Stimulated activated naive B cell treated with anti-CD40 and anti-IgM and Interleukin-4, amounts not matched to agents 10 μg/mL and 1 μg/mL and 100 μg/mL, for 72 hours (primary cell): ENCODE measurements at places on chromosomes 16 and 17.

DNA sequence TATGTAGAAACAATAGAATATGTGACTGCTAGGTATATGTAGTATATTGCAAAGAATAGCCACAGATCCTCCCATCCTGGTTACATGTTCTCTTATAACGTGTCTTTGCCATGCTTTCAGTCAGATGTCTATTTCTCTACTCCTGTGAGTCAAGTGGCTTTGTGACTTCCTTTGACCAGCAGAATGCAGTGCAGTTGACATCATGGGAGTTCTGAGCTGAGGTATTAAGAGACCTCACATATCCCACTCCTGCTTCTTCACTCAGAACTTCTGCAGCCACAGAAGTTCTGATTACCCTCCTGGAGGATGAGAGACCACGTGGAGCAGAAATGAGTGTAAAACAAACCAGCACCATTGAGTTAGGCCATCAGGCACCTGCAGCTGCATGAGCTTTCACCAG is 222.5 kb downstream of the PRKCA start:
- H3K27ac ChIP-seq = no peak overlapping the region
- no peak overlapping the region for H3K4me3 ChIP-seq
- peaks cover 8% of the 10 kb centered on the region for H3K27me3 ChIP-seq
- peaks cover 4% of the 10 kb centered on the region for H3K36me3 ChIP-seq
- H3K4me1 ChIP-seq = peaks cover 2% of the 10 kb centered on the region

DNA sequence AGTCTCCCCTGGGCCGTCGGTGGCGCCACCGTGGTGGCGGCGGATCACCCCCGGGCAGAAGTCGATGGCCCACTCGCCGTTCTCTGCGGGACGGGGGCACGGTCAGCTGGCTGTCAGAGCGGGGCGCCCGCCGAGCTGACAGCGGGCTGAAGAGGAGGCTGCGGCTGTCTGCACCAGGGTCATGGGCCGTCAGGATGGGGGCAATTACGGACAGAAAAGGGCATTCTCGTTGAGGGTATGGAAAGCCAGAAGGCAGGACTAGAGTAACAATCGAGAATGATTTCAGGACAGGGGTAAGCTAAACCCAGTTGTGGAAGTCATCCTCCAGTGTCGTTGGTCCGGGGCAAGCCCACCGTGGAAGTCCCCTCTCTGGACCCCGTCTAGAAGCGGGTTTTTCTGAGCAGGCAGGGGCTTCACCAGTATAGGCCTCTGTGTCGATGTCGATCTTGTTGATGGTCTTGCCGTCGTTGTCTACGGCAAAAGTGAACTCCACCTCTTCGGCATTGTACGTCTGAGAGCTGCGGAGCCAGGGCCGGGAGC is 1.7 kb downstream of the CHRNE start:
- H3K4me3 ChIP-seq = peak overlapping the region; percentile 82
- peaks cover 23% of the 10 kb centered on the region for H3K36me3 ChIP-seq

DNA sequence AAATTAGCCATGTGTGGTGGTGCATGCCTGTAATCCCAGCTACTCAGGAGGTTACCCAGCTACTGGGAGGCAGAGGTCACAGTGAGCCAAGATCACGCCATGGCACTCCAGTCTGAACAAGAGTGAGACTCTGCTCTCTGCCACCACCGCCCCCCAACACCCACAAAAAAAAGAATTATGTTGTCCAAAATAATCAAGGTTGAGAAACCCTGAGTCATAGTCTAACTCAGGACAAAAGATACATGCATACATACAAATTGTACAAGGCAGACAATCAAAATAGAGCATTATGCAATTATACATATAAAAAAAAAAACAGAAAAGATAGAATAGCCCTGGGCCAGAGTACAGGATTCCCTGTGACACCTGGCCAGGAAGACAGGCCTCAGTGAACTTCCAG is 6.6 kb upstream of the KPNB1 start:
- peaks cover 19% of the 10 kb centered on the region for H3K4me1 ChIP-seq
- no peak overlapping the region for H3K4me3 ChIP-seq
- H3K36me3 ChIP-seq = peaks cover 3% of the 10 kb centered on the region
- peak overlapping the region; percentile 57 for H3K27ac ChIP-seq

- H3K4me1 ChIP-seq = no peaks in the 10 kb centered on the region
- H3K4me3 ChIP-seq = no peak overlapping the region
- peaks cover 7% of the 10 kb centered on the region for H3K27me3 ChIP-seq
- DNase-seq = no peak
- H3K36me3 ChIP-seq = no peaks in the 10 kb centered on the region
Observed at GRCh38 chr17:62219221-62219899, 154.3 kb upstream of the MED13 start.

- no peak overlapping the region for H3K27ac ChIP-seq
- no peaks in the 10 kb centered on the region for H3K27me3 ChIP-seq
- peaks cover 17% of the 10 kb centered on the region for H3K4me1 ChIP-seq
Observed at GRCh38 chr16:17018585-17018939, 452.2 kb downstream of the XYLT1 start.

DNA sequence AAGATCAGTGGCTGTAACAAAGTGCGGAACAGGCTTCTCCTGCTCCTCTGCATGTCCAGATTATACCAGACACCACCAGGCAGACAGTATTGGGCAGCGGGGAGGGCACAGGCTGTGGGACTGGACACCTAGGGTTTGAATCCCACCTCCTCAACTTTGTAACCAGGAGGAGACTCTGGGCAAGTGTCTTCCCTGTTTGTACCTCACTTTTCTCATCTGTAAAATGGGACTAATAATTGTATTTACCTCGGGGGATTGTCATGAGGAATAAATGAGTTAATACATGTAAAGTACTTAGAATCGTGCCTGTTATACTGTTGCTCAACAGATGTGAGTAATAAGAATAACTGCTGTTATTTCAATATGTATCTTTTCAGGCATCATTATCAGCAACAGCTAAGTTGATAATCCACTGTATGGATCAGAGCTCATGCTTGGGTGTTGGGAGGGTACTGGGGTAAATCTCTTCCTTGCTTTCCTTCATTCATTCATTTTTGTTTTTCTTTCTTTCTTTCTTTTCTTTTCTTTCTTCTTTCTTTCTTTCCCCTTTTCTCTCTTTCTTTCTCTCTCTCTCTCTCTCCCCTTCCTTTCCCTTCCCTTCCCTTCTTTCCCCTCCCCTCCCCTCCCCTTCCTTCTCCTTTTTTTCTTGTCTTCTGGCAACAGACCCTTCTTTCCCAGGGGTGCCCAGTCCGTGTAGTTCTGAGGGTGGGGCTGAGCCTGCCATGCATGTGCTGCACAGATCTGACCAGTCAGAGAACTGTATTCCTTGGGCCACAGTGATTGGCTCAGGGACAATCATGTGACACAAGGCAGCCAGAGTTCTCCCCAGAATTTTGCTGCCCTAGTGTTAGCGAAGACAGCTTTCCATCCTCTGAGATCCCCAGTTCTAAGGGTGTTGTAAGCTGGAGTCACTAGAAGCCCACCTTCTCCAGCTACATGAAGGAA is 25.3 kb upstream of the BRD7 start:
- peak overlapping the region; percentile 15 for H3K27ac ChIP-seq
- H3K27me3 ChIP-seq = peaks cover 3% of the 10 kb centered on the region
- no peaks in the 10 kb centered on the region for H3K36me3 ChIP-seq
- peaks cover 5% of the 10 kb centered on the region for H3K4me1 ChIP-seq

- H3K27me3 ChIP-seq = no peaks in the 10 kb centered on the region
- DNase-seq = no peak
- peaks cover 17% of the 10 kb centered on the region for H3K36me3 ChIP-seq
- H3K4me3 ChIP-seq = no peak overlapping the region
Observed at GRCh38 chr16:71769222-71769621, 39.4 kb downstream of the AP1G1 start.

DNA sequence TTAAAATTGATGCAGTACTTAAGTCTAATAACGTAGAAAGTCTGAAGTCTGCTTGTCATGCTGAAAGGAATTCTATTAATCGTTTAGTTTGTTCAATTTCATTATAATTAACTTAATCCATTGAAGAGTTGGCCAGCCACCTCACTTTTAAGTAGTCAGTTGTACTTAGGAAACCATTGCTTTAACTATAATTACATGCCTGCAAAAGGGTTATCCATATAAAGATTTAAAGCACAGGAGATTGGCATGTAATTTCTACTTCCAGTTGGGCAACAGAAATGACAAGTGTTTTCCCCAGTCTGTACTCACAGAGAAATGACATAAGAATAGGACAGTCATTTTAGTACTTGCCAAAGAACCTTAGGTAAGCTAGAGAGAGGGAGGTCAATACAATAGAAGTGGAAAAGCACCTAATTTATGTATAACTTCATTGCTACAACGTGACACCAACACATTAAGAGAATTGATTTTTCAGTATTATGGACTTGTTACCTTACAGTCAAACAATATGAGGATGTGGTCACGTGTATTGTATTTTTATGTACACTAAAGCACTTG is 3.7 kb upstream of the USP32 start:
- peaks cover 3% of the 10 kb centered on the region for H3K36me3 ChIP-seq
- H3K4me1 ChIP-seq = peaks cover 80% of the 10 kb centered on the region
- no peak for DNase-seq
- H3K27ac ChIP-seq = no peak overlapping the region
- no peak overlapping the region for H3K4me3 ChIP-seq

- peaks cover 49% of the 10 kb centered on the region for H3K4me1 ChIP-seq
- peak overlapping the region; percentile 99 for H3K27ac ChIP-seq
- H3K4me3 ChIP-seq = peak overlapping the region; percentile 95
- H3K36me3 ChIP-seq = peaks cover 41% of the 10 kb centered on the region
Observed at GRCh38 chr16:88809676-88810165, 2.0 kb downstream of the APRT start.

- DNase-seq = no peak
- no peaks in the 10 kb centered on the region for H3K4me1 ChIP-seq
- H3K36me3 ChIP-seq = no peaks in the 10 kb centered on the region
- H3K27ac ChIP-seq = no peak overlapping the region
Observed at GRCh38 chr17:58402047-58402446, 15.3 kb downstream of the RNF43 start.

- H3K4me3 ChIP-seq = no peak overlapping the region
- H3K4me1 ChIP-seq = no peaks in the 10 kb centered on the region
- peaks cover 17% of the 10 kb centered on the region for H3K27me3 ChIP-seq
- H3K36me3 ChIP-seq = no peaks in the 10 kb centered on the region
Observed at GRCh38 chr16:25729188-25729915, 37.6 kb downstream of the HS3ST4 start.

DNA sequence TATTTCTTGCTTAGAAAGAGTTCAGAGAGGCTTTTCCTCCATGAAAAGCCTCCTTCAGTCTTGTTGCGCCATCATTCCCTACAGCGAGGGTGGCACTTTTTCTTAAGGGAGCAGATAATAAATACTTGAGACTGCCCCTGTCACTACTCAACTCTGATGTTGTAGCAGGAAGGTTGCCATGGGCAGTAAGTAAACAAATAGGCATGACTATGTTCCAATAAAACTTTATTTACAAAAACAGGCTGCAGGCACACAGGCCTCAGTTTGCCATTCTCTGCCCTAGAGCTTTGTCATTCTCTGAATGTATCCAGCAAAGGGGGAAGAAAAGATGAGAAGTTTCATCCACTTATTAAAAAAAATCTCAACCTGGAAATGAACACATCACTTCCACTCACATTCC is 60.4 kb downstream of the MYOCD start:
- H3K27me3 ChIP-seq = peaks cover 4% of the 10 kb centered on the region
- no peaks in the 10 kb centered on the region for H3K4me1 ChIP-seq
- H3K27ac ChIP-seq = no peak overlapping the region
- H3K36me3 ChIP-seq = no peaks in the 10 kb centered on the region
- no peak for DNase-seq
- no peak overlapping the region for H3K4me3 ChIP-seq

DNA sequence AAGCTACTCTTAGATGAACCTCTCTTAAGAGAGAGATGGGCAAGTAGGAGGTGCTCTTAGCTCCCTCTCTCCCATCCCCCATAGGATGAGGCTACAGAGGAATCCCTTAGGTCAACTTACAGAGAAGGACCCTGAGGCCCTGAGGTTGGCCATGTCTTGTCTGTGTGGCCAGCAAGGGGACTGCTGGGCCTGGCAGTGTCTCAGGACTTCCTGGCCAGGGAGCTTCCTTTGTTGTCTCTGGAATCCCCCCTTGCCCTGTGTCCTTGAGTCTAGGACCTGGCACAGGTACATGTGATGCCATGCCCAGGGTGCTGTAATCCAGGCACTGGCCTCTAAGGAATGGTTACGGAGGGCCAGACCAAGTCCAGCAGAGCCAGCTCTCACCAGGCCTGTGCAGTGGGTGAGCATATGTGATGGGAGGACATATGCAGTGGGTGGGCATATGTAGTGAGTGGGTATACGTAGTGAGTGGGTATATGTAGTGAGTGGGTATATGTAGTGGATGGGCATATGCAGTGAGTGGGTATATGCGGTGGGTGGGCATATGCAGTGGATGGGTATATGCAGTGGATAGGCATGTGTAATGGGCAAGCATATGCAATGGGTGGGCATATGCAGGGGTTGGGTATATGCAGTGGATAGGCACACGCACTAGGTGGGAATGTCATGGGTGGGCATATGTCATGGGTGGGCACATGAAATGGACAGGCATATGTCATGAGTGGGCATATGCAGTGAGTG is 20.3 kb upstream of the PECAM1 start:
- DNase-seq = no peak
- H3K27me3 ChIP-seq = no peaks in the 10 kb centered on the region
- H3K27ac ChIP-seq = peak overlapping the region; percentile 65
- peaks cover 61% of the 10 kb centered on the region for H3K4me1 ChIP-seq
- H3K4me3 ChIP-seq = peak overlapping the region; percentile 63

DNA sequence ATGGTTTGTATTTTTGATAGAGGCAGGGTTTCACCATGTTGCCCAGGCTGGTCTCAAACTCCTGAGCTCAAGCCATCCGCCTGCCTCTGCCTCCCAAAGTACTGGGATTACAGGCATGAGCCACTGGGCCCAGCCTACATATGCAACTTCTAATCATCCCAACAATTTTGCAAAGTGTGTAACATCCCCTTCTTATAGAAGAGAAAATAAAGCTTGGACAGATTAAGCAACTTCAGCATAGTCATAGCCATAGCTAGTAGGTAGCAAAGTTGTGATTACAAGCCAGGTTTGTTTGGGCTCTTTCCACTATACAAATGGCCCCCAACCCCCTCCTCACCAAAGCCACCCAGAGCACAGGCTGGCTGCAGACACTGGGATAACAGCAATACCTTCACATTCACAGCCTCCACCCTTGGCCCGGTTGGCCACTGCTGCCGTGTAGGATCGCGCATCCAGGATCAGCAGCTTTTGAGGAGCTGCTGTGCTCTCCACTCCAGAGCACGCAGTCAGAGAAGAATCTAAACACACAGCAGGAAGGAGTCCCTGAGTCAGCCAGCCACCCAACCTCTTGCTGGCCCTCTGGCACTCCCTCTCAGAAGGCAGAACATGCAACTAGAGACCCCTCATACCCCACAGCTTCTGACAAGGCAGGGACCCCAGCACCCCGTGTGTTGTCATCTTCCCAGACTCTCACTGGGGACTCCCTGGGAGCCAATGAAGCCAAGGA is 7.9 kb downstream of the MTMR4 start:
- H3K27ac ChIP-seq = peak overlapping the region; percentile 85
- no peak overlapping the region for H3K4me3 ChIP-seq
- peaks cover 65% of the 10 kb centered on the region for H3K4me1 ChIP-seq
- H3K36me3 ChIP-seq = peaks cover 65% of the 10 kb centered on the region
- DNase-seq = no peak

- H3K4me1 ChIP-seq = peaks cover 16% of the 10 kb centered on the region
- H3K27ac ChIP-seq = no peak overlapping the region
- no peak for DNase-seq
- no peak overlapping the region for H3K4me3 ChIP-seq
- H3K36me3 ChIP-seq = no peaks in the 10 kb centered on the region
Observed at GRCh38 chr17:50816771-50817751, 18.3 kb upstream of the WFIKKN2 start.
